ENCODE measurements at places on chromosomes 13 and 19. TPM values are rescaled to one million over a fixed set of nuclear protein-coding genes. Genes with fewer than 3 reads are reported as not detected.

ZNF724 gene
- 5.5 TPM for total RNA-seq

PCCA gene
- total RNA-seq = 8.7 TPM

JSRP1 gene
- 1.5 TPM for total RNA-seq

FXYD5 gene
- total RNA-seq = 473 TPM

CTXN1 gene
- total RNA-seq = not detected

ATXN8OS gene
- total RNA-seq = not detected

TMPRSS9 gene
- total RNA-seq = not detected

TSSK6 gene
- total RNA-seq = 9.7 TPM

NHLRC3 gene
- 27.3 TPM for total RNA-seq

S1PR2 gene
- total RNA-seq = 9.0 TPM

TMIGD2 gene
- 9.3 TPM for total RNA-seq

LILRA5 gene
- 0.36 TPM for total RNA-seq

ZNF490 gene
- total RNA-seq = 11.8 TPM

IZUMO2 gene
- not detected for total RNA-seq

FAM83E gene
- 5.3 TPM for total RNA-seq

TMC4 gene
- 0.61 TPM for total RNA-seq
